ENCODE measurements at places on chromosomes 16 and 17. TPM values are rescaled to one million over a fixed set of nuclear protein-coding genes. Genes with fewer than 3 reads are reported as not detected.

DNA sequence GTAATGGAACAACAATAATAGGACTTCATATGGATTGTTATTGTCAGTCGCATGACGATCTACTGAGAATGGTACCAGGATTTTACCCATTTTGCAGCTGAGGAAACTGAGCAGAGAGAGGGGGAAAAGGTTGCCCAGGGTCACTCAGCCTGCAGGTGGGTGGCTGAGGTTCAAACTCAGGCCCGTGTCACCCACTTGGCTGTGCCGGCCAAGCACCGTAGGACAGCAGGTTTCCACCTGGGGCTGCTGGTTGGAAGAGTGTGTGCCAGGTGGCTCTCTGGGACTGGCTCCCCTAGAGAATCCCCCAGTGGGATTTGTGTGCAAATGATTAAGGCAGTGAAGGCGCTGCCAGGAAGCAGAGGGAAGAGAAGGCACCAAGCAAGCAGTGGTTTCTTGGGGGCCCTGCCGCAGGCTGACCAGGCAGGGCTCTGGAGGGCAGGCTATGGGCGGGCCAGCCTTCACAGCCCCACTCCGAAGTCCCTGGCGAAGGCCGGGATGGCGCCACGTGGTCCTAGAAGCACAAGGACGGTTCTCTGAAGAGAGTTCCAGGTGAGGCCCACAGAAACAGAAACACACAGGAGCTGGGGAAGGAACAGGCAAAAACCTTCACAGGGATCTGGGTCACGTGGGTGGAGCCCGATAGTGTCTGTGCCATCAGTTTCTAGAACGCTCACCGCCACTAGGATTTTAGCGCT, 163.5 kb downstream of the IRF8 start:
- no peak for DNase-seq

DNA sequence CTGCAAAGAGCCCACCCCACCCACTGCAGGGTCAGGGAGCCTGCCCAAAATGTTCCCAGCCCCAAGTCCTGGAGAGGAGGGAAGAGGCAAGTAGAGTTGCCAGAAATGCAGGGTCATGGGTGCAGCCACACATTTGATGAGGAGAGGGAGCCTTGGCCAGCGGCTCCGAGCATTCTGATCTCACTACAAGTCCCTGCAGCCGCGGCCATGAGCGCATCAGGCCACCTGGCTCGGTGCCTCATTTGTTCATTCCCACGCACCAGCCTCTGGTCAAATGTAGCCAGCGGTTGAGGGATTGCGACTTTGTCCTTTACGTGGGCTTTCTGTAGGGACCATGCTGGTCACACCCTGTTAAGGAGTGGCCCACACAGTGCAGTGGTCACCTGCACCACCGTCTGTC, 48.7 kb downstream of the PGS1 start:
- DNase-seq, result no peak

The MYH1 gene
- 15.4 TPM for total RNA-seq

GRCh38 chr17:39144416-39144840, 7.0 kb downstream of the PLXDC1 start:
- DNase-seq, result peak; percentile 96

GRCh38 chr16:12767897-12768296, 35.8 kb downstream of the CPPED1 start:
- DNase-seq, result no peak

The GNG13 gene
- total RNA-seq, result not detected

- peak; percentile 57 for DNase-seq
Observed at GRCh38 chr16:67528870-67529581, 397 bp downstream of the RIPOR1 start.
